ENCODE measurements at places on chromosomes 4 and X.
A peak's percentile ranks its signal among the peaks of the same experiment; 100 is the strongest.

DNA sequence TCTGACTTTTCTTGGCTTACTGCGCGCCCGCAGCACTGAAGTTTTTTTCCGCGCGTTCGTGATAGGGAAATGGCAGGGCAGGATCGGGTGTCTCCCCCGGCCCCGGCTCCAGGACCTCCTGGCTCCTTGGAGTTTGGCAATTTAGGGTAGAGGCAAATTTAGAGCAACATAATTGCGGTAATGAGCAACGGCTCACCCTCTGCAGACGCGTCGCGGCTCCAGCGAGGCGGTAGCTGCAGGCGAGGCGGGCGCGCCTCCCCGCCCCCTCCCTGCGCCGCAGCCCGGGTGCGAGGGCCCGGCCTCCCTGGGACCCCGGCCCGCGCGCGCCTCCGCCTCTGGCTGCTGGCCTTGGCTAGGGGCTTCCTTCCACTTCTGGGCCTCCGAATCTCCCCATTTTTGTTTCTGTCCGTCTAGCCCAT lies 6.2 kb downstream of the MSX1 start:
- DNase-seq, result no peak

DNA sequence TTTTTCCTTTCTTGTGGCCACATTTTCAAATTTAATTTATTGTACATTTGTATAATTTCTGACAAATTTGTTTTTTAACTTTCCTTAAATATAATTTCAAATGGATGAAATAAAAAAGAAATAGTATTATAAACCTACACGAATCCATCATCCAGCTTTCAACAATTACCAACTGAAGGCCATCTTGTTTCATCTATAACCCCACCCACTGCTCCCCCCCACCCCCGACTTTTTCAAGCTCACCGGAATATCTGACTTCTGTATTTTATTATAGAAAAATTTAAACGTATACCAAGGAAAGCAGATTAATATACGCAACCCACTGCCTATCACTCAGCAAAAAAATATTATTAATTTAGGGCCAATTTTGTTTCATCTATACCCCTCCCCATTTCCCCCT lies 1.1 kb downstream of the MORF4L2 start:
- no peak for DNase-seq

- DNase-seq, result no peak
Measured at GRCh38 chr4:55367084-55367722, 21.2 kb downstream of the SRD5A3 start.

- peak; percentile 51 for DNase-seq
Measured at GRCh38 chrX:100413229-100413628, 3.2 kb upstream of the PCDH19 start.

- DNase-seq, result peak; percentile 88
Measured at GRCh38 chrX:13996650-13997049, 33.0 kb downstream of the GEMIN8 start.

- no peak for DNase-seq
Measured at GRCh38 chr4:8153441-8153840, 5.2 kb downstream of the ABLIM2 start.

Data from globus pallidus (tissue), 1 donor.